Activated T-helper 2 cell treated with anti-CD3 and anti-CD28 coated beads, Interferon-gamma antibody, Interleukin-2, Interleukin-4, amounts not matched to agents 10 μg/mL and 5 μg/mL and 100 μg/mL, durations not matched to agents 14 hours and 24 hours and 36 hours (primary cell): ENCODE measurements at places on chromosomes 1 and 21.

DNA sequence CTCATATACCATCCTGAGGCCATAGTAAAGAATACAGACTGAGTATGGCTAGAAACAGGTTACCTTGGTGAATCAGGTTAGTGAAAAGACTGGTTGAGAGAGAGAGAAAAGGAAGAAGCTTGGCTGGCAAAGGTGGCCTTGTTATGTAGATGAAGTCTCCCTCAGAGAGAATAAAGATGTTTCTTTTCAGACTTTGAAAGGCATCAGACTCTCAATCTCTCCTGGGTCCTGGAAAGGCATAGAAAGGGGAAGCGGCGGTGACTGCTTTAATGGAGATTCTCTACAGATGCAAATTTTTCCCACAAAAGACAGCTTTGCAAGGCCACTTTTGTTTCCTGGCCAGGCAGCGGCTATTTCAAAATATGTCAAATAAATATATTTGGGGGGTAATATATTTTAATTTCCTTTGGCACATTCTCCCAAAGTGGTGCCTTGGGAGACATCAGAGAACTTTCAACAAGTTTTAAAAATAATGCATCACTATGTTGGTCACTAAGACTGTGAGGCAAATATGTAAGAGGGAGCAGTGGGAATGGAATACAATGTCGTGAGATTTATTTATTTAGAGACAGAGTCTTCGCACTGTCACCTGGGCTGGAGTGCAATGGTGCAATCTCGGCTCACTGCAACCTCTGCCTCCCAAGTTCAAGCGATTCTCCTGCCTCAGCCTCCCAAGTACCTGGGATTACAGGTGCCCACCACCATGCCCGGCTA, 46.1 kb downstream of the NPHS2 start:
- DNase-seq: no peak

GRCh38 chr1:169110236-169110635, 3.7 kb downstream of the ATP1B1 start:
- DNase-seq: no peak

DNA sequence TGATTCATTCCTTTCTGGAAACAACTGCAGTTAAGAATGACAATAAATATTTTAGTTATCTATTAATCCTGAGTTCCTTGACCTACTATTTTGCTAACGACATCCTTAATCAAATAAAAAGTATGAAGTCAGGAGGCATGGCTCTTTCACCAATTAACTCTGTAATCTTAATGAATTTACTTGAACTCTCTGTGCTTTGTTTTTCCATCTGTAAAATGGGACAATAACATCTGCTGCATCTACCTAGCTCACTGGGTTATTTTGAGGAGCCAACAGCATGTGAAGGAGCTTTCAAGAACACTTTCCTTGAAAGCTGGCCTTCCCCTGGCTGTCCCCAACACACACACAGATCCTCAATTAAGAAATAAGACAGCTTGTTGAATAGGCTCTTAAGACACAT, 47.9 kb downstream of the COLGALT2 start:
- DNase-seq: no peak

DNA sequence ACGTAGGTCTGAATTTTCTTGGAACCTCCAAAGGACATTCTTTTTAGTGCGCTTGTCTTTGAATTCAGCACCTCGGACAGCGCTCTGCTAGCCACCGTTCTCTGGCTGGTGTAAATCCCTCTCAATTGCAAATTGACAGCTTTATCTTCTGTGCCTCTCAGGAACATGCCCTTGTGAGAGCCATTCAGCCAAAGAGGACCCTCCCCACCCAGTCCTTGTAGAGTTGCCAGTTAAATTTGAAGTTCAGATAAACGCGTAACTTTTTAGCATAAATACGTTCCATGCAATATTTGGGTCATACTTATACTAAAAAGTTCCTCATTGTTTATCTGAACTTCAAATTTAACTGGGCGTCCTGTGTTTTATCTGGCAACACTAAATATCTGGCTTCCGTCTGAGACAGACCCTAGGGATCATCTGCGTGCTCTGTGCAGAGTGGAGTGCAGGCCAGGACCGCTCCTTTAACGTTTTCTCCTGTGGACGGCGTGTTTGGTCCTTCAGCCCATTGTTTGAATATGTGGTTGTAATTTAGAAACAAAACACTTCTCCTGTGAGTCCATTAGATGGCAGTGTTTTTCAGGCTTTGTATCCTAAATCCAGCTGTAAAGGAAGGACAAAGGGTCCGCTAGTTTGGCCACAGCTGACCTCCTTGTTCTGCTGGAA, 7.0 kb downstream of the KCNAB2 start:
- DNase-seq: peak; percentile 21

DNA sequence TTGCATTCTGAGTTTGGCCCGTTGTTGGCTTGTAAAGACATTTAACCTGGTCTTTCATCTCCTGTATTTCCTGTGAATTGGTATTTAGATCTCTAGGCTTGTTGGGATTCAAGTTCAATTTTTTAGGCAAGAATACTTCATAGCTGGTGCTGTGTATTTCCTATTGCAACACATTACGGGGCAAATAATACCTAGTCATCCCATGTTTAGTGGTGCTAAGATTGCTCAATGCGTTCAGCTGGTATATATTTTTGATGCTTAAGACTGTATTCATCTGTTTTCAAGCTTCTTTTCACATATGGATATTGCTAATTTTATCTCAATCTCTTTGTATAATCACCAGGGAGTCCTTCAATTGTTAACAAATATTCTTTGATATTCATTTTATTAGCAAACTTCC, 87.5 kb upstream of the ZBTB18 start:
- no peak for DNase-seq

GRCh38 chr1:110765640-110766335, 91.0 kb upstream of the KCNA3 start:
- DNase-seq: peak; percentile 31

- DNase-seq: no peak
Measured at GRCh38 chr1:99252630-99253029, 11.7 kb upstream of the PLPPR4 start.

GRCh38 chr1:157198619-157199420, 60.6 kb upstream of the ETV3 start:
- DNase-seq: no peak

- no peak for DNase-seq
Measured at GRCh38 chr1:175960169-175960568, 216.8 kb upstream of the TNR start.

DNA sequence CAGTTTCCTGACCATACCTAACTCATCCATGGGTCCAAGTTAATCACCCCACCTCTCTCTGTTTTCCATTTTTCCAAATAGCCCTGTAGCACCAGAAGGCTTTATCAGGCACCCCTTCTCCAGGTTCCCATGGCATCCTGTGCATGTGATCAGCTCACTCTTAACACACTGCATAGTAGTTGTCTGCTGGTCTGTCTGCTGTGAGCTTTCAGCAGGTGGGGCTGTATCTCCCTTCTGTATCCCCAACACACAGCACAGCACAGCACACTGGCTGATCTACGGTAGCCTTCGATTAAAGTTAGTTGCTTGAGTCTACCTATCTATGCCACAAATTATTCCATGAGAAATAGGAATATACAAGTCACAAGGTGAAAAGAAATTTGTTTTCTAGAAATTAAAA, 54.3 kb upstream of the C1orf198 start:
- DNase-seq: no peak
